CD4-positive, alpha-beta T cell treated with Interleukin-2 at 100 ng/mL for 4 hours (primary cell): ENCODE measurements at places on chromosomes 3 and 15.

- DNase-seq: no peak
Observed at GRCh38 chr3:72077473-72078259, 292.7 kb upstream of the PROK2 start.

GRCh38 chr3:53186726-53187125 lies 25.7 kb downstream of the PRKCD start:
- no peak for DNase-seq

GRCh38 chr3:1783995-1784394 lies 314.7 kb upstream of the CNTN4 start:
- DNase-seq: no peak

DNA sequence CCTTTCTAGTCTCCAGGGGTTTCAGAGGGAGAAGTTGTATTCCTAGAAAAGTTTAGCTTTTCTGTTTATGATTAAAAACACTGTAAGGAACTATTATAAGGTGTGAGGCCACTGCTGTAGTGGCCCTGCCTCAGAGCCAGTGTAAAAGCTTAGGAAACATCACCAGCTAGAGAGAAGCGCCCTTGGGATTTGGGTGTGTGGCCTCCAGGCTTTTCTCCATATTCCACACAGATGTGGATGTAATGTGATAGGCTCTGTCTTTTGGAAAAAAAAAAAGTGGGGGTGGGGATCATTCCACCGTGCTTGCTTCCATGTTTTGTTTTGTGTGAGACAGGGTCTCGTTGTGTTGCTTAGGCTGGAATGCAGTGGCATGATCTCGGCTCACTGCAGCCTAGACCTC lies 13.9 kb downstream of the SEC61A1 start:
- DNase-seq: no peak

GRCh38 chr3:131812433-131812832 lies 222.4 kb downstream of the CPNE4 start:
- DNase-seq: no peak

DNA sequence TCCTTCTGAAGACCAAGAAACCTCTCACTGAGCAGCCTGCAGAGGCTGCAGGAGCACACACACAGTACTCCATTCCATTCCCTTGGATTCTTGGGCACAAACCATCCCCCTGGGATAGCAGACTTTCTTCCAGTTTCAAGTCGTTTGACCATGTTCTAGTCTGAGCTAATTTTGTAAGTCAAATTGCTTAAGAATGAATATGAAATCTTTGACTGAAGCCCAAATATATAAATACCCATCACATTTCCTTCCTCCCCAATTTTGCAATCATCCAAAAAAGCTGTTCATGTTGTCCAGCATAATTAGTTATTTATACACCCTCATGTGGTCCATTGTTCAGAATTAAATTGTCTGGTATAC lies 231.2 kb upstream of the TPRG1 start:
- no peak for DNase-seq

GRCh38 chr3:56806407-56806806 lies 4.7 kb upstream of the ARHGEF3 start:
- DNase-seq: no peak

GRCh38 chr3:85068911-85069310 lies 110.1 kb downstream of the CADM2 start:
- no peak for DNase-seq

DNA sequence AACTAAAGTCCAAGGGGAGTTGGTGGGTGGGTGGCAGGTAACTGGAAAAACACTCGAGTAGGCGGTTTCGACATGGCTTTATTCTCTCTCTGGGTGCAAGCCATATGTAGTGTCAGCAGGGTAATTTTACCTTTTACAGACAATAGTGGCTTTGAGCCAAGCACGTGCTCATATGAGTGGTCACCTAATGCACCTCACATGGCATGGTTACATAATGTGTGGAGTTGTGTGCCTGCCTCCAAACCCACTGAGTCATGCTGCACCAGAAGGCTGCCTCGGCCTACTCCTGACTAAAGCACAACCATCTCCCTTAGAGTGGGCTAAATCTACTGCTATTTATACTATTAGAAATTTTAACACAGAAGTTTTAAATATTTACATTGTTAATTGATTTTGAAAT lies 16.5 kb downstream of the CCRL2 start:
- no peak for DNase-seq

DNA sequence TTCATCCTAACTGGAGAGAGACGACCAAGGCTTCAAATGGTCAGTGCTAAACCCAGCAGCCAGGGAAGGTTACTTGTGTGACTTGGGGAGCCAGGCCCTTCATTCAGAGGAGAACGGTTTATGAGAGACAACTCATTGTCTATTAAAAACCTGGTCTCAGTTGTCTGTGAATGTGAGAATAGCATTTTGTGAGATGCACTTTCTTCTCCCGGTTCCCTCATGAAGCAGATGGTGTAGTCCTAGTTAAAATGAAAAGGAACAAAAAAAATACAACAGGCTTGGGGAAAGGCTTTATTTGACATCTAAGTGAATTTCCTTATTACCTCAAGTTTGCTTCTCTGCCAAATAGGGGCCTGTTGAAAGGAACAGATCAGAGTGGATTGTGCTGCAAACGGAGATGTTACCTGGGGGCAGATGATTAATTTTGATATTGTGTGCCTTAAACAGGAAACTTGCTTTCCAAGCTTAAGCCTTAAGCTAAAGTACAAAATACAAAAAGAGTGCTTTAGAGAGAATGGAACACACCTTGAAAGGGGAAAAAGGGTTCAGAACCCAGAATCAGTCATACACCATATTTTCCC lies 202.7 kb upstream of the BHLHE40 start:
- no peak for DNase-seq

- no peak for DNase-seq
Observed at GRCh38 chr3:135034291-135034768, 239.3 kb downstream of the EPHB1 start.
